GM03348 (cell line): ENCODE measurements at places on chromosomes 5 and 9.

GRCh38 chr5:83972236-83972635 is 251.6 kb upstream of the HAPLN1 start:
- no peak for DNase-seq

- DNase-seq = peak; percentile 86
Measured at GRCh38 chr5:38323645-38324295, 65.4 kb downstream of the EGFLAM start.

- peak; percentile 95 for DNase-seq
Measured at GRCh38 chr9:134443174-134444037, 117.2 kb downstream of the RXRA start.

- peak; percentile 85 for DNase-seq
Measured at GRCh38 chr9:115008536-115009270, 78.3 kb upstream of the TNFSF8 start.

DNA sequence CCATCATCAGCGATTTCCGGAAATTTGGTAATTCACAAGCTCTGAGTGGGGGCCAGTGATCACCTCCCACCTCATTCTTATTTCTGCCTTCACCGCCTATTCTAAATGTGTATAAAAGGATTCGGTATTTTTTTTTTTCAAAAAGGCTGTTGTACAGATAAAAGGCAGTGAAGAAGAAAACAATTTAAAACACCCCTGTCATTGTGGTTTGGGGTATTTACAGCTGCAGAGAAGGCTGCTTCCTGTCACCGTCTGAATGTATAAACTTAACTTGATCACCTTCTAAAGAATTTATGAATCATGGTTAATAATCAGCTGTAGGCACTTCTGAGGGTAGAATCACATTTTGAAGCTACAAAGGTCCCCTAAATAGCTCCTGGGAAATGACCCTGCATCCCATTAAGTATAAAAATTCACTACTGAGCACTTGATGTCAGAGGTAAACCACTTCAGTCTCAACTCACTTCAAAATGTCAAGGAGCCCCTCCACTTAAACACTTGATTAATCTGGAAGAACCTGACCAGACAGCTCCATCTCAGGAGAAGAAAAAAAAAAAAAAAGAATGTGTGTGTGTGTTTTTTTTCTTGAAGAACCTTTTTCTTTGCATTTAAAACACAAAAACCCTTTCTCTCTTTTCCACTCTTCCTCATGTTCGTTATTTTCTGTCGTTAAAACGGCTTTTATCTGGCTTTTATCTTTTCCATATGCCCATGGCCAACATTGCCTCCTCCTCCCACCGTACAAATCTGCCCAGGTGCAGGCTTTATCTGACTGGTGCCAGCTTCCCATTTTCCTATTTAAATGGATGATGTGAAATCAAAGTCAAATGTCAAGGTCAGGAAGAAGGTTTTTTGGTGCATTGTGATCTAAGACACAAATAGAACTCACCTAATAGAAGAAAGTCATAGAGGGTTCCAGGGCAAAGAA is 291.2 kb downstream of the IRX1 start:
- DNase-seq = no peak

GRCh38 chr5:21831145-21831787 is 1021.9 kb downstream of the CDH12 start:
- DNase-seq = no peak

DNA sequence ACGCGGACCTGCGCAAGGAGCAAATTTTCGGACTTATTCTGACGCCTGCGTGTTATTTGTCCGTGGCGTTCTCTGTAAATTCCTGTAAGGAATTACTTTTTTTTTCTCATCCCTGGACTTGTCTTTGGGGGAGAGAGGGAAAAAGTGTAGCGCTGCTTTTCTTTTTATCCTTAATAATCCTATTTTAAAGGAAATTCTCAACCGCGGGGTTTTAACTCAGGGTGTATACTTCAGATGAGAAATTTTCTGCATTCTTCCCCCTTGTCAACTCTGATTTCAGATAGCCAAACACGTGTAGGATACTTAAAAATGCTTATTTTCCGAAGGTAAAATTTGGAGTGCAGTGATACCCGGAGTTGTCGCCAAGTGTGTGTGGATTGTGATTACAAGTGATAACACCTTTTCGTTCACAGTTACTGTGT is 853 bp downstream of the DCP2 start:
- peak; percentile 10 for DNase-seq

DNA sequence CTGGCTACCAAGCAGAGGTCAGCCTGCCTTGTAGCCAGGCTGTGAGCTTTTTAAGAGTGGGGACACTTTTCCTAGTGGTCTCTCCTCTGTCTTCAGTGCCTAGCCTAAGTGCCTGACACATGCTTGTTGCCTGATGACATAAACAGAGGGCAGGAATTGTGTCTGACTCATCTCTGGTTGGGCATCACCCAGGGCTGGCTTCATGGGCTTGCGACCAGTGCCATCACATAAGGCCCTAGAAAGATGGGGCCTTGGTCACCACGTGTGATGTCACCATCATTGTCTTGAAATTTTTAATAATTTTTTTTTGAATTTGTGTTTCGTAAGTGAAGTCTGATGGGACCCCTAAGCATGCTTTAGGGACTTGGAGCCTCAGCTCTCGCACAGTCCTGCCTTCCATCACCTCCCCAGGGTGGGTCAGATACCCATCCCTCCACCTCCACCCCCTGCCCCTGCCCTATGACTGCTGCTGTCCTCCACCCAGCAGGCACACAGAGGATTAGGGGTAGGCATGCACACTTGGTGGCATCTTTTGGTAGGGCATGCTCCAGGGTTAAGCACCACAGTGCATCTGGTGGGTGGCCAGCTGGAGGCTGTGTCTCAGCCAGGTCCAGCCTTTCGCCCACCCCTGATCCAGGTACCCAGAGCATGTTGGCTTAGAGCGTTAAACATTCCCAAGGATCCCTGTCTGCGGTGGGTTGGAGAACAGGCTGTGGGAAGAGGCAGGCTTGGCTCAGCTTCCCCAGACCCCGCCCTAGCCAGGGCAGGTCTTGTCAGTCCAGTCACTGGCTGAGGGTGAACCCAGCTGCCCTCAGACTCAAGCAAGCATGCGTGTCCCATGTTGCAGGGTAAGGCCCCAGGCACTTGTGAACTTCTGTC is 80.1 kb upstream of the SH3PXD2B start:
- peak; percentile 15 for DNase-seq

DNA sequence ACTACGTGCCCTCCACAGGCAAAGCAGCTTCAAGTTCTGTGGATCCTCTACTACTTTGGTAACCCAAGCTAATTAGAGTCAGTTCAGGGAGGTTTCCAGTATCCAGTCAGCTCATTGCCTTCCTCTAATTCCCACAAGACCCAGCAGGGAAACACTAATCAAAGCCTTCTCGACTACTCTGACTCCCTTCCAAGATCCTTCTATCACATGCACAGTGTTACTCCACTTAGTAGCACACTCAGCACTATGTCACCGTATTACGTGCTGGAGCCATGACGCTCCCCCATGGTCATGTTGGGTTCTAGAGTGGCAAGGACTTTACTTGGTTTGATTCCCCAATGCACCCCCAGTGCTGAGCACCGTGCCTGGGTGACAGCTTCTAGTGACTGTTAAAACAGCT is 53.0 kb downstream of the DCP2 start:
- DNase-seq = peak; percentile 41

GRCh38 chr9:103804077-103804735 is 289.9 kb upstream of the SMC2 start:
- DNase-seq = peak; percentile 1

- peak; percentile 53 for DNase-seq
Measured at GRCh38 chr5:43400082-43400481, 12.1 kb downstream of the CCL28 start.

GRCh38 chr5:113705657-113706056 is 192.2 kb downstream of the YTHDC2 start:
- DNase-seq = no peak

- no peak for DNase-seq
Measured at GRCh38 chr5:5826911-5827310, 404.4 kb downstream of the ICE1 start.

GRCh38 chr5:23614422-23614821 is 107.0 kb downstream of the PRDM9 start:
- no peak for DNase-seq

- no peak for DNase-seq
Measured at GRCh38 chr5:114427204-114427603, 65.3 kb downstream of the KCNN2 start.

DNA sequence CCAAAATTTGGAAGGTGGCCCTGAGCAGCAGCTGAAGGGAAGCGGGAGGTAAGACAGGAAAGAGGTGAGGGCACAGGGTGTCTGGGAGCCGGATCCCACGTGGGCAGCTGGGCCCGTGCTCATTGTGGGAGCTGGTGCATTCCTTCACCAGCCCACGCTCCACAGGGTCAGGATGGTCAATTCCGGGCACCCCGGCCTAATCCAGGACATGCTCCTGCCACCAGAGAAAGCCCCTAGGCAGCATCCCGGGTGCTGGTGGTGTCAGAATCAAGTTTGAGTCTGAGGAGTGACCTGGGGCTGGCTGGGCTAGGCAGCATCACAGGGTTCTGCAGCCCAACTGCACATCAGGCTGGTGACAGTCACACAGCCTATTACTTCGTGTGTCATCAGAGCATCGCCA is 7.1 kb upstream of the PDCD6 start:
- no peak for DNase-seq

- DNase-seq = no peak
Measured at GRCh38 chr9:125965477-125965876, 218.3 kb downstream of the PBX3 start.

DNA sequence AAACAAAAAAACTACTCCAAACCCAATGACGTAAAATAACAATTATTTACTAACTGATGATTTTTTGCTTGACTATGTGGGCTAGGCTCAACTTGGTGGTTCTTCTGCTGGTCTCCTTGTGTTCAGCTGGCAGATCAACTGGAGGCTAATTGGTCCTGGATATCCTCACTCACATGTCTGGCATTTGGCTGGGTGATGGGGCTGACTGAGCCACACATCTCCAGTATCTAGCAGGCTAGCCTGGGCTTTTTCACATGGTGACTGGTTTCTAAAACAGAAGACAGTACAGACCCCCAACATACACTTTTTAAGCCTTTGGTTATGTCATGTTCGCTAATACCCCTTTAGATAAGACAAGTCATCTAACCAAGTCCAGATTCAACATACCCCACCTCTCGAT is 104.7 kb upstream of the PRRC1 start:
- no peak for DNase-seq

GRCh38 chr9:20714442-20715415 is 30.7 kb downstream of the FOCAD start:
- DNase-seq = no peak

DNA sequence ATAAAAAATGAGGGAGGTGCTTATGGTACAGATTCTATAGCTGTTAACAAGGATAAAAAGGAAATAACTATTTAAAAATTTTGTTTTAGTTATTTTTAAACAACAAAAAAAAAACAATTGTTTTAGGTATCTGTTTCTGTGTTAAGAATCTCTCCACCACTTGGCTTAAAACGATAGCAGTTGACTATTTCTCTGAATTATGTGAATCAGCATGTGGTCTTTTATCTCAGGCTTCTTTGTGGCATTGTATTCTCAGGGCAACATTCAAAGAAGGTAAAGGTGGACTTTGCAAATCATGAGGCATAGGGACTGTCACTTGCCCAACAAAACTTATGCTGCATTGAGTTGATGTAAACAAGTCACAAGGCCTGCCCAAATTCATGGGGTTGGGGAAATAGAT is 55.2 kb downstream of the ERBIN start:
- no peak for DNase-seq

DNA sequence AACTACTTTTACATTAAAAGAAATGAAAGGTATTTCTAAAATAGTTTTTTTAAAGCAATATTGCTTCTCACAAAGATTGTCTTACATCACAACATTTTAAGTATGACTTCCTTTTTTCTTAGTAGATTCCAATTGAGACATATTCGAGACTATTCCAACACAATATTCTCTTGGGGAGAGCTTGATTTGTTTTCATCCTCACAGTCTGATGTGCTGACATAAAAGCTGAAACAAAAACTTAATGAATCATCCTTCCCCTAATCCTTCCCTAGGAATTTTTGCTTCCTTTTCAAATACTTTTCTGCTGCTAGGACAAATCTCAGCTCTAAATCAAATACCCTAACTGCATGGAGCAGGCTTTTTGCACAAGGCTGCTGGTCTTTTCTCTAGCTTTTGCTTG is 245.8 kb upstream of the MAP3K1 start:
- peak; percentile 29 for DNase-seq

GRCh38 chr5:149217803-149218155 is 53.9 kb upstream of the AFAP1L1 start:
- no peak for DNase-seq

- no peak for DNase-seq
Measured at GRCh38 chr9:9750719-9751118, 862.1 kb downstream of the PTPRD start.

DNA sequence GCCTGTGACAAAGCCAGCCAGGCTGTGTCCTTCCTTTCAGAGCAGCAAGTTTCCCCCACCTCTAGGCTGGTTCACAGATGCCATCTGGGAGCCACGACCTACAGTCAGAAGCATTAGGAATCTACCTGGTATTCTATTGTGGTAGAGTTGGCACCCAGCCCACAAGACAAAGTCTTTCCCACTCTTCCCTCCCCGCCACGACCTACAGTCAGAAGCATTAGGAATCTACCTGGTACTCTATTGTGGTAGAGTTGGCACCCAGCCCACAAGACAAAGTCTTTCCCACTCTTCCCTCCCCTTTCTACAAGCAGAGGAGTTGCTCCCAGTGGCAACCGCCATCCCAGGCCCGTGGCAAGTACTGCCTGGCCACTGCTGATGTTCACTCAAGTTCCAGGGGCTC is 157.8 kb upstream of the TNC start:
- no peak for DNase-seq

DNA sequence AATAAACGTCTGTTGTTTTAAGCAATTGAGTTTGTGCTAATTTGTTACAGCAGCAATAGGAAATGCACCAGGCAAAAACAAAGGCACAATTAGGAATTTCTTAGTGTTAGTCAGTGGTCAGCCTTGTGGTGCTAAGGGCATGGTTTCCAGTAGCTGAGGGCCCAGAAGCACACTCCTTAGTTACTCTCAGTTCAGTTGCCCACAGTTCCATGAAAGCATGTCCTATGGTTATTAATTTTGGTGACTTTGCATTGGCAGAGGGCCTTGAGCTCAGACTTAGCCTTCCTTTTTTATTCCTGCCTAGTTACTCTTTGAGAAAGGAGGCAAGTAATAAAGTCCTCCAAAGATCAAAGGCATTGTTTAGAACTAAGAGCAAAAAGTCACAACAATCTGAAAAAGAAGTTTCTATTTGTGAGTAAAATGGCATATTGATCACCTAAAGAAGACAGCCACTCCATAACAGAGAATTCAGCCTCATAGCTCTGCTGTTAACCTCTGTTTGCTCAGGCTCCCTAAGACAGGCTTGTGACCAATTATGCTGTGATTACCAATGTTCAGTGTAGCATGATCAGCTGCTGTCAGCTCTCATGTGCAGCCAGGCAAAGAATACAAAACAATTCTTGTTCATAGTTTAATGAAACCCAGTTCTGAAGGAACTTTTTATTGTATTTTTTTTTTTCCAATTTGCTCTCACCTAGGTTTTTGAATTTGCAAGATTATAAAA is 57.0 kb upstream of the MROH2B start:
- no peak for DNase-seq

- DNase-seq = no peak
Measured at GRCh38 chr5:123763201-123763600, 251.2 kb downstream of the CSNK1G3 start.
